Astrocyte of the spinal cord (primary cell): ENCODE measurements at places on chromosomes 3 and 15.

DNA sequence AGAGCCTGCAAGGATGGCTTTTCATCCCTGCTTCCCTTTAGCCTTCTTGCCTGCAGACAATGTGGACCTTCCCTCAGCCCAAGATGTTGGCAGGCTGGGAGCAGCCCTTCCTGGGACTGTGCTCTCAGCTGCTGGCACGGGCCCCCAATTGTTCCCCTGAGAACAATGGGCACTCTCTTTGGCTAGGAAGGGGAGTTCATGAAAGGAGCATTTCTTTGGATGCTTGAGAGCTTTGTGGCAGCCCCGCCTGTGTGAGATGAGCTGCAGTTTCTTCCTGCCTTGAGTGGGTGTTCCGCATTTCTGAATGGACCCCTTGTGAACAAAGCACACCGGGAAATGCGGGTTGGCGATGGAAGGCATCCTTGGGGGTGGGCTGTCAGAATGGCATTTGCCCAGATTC is 35.0 kb upstream of the BSN start:
- DNase-seq, result no peak

DNA sequence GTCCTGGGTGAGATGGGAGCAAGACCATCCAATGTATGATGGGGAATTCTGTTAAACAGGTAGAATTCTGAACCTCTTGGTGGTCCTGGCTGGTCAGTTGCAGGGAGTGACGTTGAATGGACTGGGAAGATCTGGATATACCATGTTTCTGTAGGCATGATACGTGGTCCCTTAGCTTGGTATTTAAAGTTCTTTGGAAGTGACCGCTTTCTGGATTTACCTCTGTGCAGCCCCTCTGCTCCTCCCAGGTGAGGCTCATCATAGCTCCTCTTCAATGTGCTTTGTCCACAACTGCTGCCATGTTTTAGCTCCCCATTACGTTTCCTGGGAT is 37.2 kb downstream of the SMAD3 start:
- no peak for DNase-seq

GRCh38 chr3:190119461-190120268 is 1.0 kb downstream of the P3H2 start:
- peak; percentile 30 for DNase-seq

DNA sequence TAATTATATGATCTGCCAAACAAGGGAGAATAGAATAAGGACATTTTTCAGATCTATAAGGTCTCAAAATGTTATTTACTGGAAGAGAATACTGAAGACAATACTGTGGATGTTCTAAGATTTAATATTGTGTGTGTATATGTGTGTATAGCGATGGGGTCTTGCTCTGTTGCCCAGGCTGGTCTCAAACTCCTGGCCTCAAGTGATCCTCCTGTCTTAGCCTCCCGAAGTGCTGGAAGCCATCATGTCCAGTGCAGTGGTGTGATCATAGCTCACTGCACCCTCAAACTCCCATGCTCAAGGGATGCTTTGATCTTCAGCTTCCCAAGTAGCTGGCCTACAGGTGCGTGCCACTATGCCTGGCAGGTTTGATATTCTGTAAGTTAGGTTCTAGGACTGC is 91.3 kb downstream of the NBEAL2 start:
- no peak for DNase-seq

DNA sequence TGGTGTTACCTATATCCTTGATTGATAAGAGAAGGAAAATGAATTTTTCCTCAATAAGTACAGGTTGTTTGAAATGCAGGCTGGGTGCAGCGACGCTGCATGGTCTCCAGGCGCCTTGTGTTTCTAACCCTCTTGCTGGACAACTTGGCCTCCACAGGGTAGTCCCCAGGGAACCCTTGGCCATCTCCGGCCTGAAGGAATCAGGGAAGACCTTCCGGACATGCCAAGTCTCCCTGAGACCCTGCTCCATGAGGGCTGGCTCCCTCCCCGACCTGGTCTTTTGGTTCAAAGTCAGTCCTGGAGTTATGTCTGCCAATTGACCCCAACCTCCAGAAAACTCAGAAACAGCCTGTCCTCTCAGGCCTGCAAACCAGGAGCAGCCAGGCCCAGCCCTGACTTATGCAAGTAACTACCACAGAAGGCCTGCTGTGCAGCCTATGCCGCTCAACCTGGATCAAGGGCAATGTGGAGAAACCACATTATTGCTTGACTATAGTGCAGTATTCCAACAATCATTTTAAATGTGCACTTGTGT is 98.3 kb downstream of the LIPC start:
- DNase-seq, result no peak

- DNase-seq, result no peak
Measured at GRCh38 chr3:15315003-15315402, 17.4 kb downstream of the SH3BP5 start.
